Stimulated activated CD4-positive, alpha-beta T cell treated with anti-CD3 and anti-CD28 coated beads, Interleukin-12 subunit alpha, Interleukin-12 subunit beta, amount 100 ng/mL, for 4 hours (primary cell): ENCODE measurements at places on chromosomes 5 and 9.

DNA sequence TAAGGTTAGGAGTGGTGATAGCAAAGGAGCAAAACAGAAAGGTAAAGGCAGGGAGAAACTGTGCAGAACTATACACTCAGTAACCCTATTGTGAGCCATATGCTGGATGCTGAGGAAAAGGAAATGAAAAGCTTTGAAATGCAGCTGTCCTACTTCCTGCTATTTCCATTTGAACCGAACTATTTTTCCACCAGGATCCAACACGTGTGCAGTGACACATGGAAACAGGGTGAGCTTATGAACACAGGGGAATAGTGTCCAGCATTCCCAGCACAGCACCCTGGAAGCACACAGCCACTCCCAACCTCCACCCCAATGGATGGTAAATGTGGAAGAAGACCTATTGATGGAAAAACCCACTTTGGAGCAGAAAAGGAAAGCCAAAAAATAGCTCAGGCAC is 69.0 kb upstream of the SLC12A2 start:
- no peak for DNase-seq

GRCh38 chr5:97229688-97230285 is 46.7 kb upstream of the RIOK2 start:
- DNase-seq = no peak

DNA sequence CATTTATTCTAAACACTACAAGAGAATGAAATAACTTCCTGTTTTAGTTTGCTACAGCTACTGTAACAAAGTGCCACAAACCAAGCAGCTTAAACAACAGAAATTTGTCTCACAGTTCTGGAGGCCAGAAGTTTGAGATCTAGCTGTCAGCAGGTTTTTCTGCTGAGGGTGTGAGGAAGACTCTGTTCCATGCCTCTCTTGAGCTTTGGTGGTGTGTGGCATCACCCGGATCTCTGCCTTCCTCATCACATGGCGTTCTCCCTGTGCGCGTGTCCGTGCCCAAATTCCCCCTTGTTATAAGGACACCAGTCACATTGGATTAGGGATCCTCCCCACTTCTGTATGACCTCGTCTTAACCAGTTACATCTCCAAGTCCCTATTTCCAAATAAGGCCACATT is 97.7 kb downstream of the CFAP95 start:
- no peak for DNase-seq

GRCh38 chr5:181130832-181131496 is at the start of gene OR2V1:
Gene OR2V1, minus strand, starts transcription at chr5:181131169. Its CDS starts 5,865 bp downstream, at chr5:181125304.
- DNase-seq = no peak

DNA sequence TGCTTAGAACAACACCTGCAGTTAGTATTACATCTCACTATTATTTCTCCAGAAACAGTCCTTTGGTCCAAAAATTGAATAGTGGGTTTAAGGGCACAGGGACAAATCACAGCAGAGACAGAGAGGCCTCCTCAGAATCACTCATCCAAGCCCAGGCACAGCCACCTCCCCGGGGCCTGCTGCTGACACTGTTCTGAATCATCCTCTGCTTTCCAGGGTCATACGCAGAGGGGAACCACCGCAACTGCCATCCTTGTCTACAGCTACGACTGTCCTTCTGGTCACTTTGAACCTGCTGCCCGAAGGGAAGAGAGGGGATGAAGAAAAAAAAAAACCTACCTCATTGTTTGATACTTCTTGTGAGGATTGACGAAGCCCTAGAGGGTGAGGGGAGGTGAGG is 35.3 kb upstream of the MAN2A1 start:
- DNase-seq = no peak
